Renal cortical epithelial cell (primary cell): ENCODE measurements at places on chromosomes 7 and 10. TPM values are rescaled to one million over a fixed set of nuclear protein-coding genes. Genes with fewer than 3 reads are reported as not detected.

Gene MAGI2
- 0.52 and 2.9 TPM in 2 replicates for total RNA-seq

GRCh38 chr7:123538189-123538714, 3.9 kb upstream of the IQUB start:
- peak; percentile 91 for DNase-seq

GRCh38 chr10:96271016-96271815, at the start of gene BLNK:
Gene BLNK, minus strand, starts transcription at chr10:96271569. Its CDS starts 171 bp downstream, at chr10:96271398.
- DNase-seq, result peak; percentile 94

- peak; percentile 30 for DNase-seq
Measured at GRCh38 chr7:102005933-102006480, 188.6 kb downstream of the CUX1 start.

DNA sequence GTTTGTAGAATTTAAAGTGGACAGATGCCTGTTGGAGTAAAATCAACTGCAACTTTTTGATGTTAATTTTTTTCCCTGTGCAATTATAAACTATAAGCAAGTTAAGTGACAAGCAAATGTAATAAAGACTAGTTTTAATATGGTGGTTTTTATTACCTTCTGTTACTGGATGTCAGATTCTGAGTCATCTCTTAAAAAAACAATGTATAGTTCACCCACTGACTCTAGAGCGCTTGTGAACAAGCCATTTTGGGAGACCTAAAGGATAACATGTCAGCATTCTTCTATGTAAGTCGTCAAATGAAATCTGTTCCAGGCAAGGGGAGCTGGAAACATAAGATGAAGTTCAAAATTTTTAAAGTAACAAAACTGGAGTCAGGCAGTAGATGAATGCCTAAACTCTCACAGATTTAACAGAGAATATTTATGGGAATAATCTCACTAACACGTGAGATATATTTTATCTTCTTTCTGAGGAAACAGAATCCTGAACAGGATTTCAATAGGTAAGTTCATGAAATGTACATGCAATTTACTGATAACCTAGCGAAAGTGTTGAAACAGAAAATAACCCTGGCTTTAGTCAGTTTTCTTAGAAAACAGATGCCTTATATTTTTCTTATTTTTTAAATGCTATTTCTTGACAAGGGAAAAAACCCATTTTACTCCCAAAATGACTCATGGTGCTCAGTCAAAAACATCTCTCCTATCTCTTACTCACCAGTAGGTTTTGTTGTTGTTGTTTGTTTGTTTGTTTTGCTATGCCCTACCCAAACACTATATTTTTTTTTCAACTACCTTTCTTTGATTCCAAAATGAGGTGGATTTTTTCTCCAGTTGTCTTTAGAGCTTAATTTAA, 91.7 kb downstream of the SLC39A12 start:
- no peak for DNase-seq

DNA sequence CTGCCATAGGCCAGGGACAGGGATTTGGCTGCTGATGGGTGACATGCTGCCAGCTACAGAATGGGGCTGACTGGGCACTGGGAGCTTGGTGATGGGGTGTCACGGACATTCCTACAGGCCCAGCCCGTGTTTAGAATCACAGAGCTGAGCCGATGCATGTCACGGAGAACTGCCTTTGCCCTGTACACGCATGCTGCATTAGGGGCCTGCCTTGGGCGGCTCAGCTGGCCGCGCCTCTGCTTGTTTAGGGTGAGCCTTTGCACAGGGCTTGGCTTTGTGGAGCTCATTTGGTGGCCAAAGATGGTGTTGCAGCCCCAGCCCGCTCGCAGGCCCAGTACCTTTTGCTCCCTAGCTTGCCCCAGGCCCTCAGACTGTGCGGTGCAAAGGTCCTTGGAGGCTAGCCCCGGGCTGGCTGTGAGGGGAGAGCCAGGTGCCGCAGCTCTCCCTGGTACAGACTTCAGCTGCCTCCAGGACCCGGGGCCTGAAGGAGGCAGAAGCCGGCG, 108.4 kb upstream of the BTBD16 start:
- DNase-seq, result no peak

DNA sequence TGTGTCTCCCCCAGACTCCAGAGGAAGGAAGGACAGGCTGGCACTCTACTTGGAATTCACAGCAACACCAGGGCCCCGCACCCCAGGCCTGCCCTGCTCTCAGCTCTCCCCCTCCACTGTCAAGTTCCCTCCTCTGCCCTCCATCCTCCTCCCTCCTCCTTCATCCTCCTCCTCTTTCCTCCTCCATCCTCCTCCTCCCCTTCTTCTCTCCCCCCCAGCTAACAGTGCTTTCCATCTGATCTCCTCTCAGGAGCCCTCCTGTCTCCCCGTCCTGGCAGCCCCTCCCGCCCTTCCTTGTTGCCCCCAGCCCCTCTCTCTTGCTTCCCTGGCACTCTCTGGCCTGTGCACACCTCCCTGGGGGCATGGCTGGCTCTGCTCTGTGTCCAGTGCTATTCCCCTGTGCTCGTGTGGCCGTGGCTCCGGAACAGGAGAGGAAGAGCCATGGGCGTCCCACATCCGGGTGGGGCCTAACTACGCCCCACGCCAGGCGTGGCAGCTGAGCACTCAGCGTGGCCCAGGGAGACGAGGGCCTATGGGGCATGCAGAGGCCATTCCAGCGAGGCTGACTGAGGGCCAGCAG, 64.2 kb downstream of the PWWP2B start:
- DNase-seq, result no peak

GRCh38 chr10:124697837-124698544, 46.2 kb downstream of the FAM53B start:
- no peak for DNase-seq
